Testis (tissue), 5 donors: ENCODE measurements at places on chromosomes 7 and 10. TPM values are rescaled to one million over a fixed set of nuclear protein-coding genes. Genes with fewer than 3 reads are reported as not detected.

ITIH2 gene
- total RNA-seq = 0.37 TPM

POU6F2 gene
- 3.4 TPM for total RNA-seq

- no peaks in the 10 kb centered on the region for H3K36me3 ChIP-seq
- DNase-seq = no peak
- H3K4me3 ChIP-seq = no peak overlapping the region
- no peaks in the 10 kb centered on the region for H3K4me1 ChIP-seq
Measured at GRCh38 chr7:74569501-74570075, 87.9 kb upstream of the GTF2I start.

GRCh38 chr10:93266858-93267257, 193.2 kb downstream of the CYP26A1 start:
- DNase-seq = no peak
- H3K4me3 ChIP-seq = no peak overlapping the region
- H3K27ac ChIP-seq = no peak overlapping the region
- no peaks in the 10 kb centered on the region for H3K27me3 ChIP-seq
- no peaks in the 10 kb centered on the region for H3K36me3 ChIP-seq

- no peak overlapping the region for H3K27ac ChIP-seq
- no peak overlapping the region for H3K4me3 ChIP-seq
- peak; percentile 71 for DNase-seq
- H3K36me3 ChIP-seq = no peaks in the 10 kb centered on the region
- no peaks in the 10 kb centered on the region for H3K27me3 ChIP-seq
Measured at GRCh38 chr10:79022565-79023230, 46.1 kb upstream of the ZMIZ1 start.
